ENCODE measurements at places on chromosomes 11 and 22.

DNA sequence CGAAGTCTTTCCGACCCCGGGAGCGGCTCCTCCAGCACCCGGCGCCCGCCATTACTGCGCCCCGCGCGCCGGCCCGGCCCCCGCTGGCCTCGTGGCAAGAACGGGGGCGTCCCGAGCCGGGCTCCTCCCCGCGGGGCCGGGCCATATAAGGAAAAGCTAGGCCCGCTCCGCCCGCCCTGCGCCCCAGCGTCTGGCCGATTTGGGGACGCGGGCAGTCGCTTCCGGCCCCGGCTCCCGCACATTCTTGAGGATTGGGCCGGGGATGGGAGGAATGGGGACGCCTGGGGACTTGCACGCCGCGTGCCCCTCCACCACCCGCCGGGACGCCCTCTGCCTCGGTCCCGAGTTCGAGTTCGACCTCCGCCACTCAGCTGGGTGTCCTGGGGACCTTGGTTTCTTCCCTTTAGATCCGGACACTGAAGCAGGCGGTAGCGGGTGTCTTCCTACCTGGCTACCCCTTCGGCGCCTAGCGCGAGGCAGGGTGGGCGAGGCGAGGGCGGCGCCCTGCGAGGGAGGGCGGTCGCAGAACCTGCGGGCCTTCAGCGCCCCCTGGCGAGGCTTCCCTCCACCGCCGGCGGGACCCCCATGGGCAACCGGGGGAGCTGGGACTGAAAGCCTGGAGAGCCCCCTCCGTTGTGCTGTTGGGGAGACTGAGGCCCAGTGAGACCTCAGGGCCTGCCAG, 3.8 kb downstream of the SMTN start:
- peak; percentile 79 for DNase-seq

- DNase-seq = no peak
Observed at GRCh38 chr11:12989428-12990161, 19.5 kb upstream of the RASSF10 start.

GRCh38 chr11:64080390-64080789, 44.7 kb downstream of the FLRT1 start:
- DNase-seq = no peak

DNA sequence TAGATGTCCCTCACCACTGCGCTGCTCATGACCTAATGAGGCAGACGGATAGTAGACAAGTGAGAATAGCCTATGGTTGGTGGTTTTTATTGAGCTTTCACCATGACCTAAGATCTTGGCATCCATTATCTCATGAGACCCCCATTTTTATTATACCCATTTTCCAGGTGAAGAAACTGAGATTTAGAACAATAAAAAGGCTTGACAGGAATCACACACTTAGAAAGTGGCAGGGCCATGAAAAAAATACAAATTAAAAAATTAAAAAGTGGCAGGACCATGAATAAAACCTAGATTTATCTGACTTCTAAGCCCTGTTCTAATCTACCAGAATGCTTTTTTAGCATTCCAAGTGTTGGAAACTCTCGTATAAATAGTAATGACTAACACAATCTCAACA, 1.1 kb downstream of the LRRC55 start:
- no peak for DNase-seq

- DNase-seq = no peak
Observed at GRCh38 chr11:121656328-121657090, 203.7 kb upstream of the SORL1-AS1 start.

DNA sequence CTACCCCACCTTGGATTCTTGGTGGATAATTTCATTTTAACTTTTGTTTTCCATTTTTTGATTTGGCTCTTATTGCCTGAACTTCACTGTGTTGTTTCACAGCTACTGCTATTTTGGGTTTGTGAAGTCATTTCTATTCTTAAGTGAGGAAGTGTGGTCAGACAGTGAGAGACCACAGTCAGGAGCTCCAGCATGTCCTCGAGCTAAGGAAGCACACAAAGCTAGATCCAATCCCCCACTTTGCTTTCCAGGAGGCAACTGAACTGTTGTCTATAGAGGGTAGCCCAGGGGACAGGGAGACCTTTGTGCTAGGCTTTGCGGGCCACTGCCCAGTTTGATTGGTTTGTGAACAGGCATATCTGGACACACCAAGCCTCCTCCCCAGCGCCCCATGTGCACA, 251.8 kb upstream of the KIRREL3 start:
- DNase-seq = no peak

DNA sequence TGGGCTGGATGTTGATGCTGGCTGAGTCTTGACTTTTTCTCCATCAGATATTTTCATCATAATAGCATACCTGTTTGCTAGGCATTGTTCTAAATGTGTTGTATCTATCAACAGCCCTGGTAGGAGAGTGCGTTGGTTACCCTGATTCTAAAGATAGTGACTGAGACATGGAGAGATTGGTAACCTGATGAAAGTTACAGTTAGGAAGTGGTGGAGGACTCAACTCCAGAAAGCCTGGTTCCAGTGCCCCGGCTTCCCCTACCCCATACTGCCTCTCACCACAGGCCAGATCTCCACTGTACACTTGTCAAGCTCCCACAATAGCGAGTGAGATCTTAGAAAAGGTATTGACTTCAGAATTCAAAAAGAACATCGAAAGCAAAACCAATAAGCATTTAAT, 22.8 kb upstream of the RELT start:
- DNase-seq = no peak

DNA sequence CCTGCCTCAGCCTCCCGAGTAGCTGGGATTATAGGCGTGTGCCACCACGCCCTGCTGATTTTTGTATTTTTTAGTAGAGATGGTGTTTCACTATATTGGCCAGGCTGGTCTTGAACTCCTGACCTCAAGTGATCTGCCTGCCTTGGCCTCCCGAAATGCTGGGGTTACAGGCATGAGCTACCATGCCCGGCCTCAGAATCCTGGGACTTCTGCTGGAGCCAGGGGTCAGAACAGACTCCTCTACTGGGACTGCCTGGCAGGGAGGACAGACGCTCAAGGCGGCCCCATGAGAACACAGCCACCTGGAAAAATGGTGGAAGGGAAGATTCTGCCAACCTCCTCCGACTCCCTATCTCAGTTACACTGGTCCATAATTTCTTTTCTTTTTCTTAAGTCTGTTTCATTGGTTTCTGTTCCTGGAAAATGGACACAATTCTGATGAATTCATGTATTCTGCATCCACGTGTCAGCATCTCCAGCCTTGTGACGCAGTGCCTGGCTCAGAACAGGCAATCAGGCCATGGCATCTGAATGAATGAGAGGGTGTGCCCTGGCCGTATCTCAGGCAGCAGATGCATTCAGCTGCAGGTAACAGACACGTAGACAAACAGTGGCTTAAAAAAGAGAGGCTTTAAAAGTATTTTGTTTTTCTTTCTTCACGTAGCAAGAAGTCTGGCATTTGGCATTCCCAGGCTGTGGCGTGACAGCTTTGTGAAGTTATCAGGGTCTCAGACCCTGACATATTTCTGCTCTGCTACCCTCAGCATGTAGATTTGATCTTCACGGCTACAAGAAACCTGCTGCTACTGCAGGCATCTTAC, 4.8 kb downstream of the SMIM38 start:
- no peak for DNase-seq

GRCh38 chr11:117356126-117356890, 28.7 kb downstream of the CEP164 start:
- DNase-seq = no peak

DNA sequence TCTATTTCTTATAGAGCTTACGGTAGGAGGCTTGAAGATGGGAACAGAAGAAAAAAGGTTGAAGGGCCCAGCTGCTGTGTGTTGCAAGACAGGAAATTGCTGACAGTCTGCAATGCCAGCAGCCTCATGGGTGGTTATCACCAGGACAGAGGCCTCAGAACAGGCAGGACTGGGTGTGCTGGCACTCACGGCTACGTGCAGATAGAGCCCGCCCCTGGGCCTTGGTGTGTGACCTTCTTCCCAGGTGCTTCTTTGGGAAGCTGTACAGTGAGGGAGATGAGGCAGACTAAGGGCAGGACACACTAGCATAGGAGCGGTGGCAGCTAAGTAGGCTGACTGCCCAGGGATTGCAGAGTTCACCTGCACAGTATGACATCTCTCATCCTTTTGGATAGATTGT, 12.6 kb downstream of the PRAME start:
- DNase-seq = no peak

DNA sequence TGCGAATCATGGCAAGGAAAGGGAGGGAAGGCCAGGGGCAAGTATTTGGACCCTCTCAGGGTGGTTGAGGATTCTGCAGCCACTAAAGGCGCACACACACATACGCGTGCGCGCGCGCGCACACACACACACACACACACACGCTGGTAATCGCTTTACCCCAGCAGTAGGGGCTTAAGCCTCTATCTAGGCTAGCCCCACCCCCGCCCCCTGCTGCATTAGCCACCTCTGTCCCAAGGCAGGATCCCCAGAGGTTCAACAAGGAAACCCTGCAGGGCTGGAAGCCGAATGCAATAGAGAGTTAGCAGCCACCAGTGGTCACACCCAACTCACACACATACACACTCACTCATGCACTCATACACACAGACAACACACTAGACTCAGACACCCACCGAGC, 28.6 kb upstream of the ELFN2 start:
- no peak for DNase-seq

Measured in activated CD4-positive, alpha-beta T cell treated with anti-CD3 and anti-CD28 coated beads, Interleukin-2, amount 50 U/mL, for 4 hours (primary cell).